Stimulated activated CD4-positive, alpha-beta T cell treated with anti-CD3 and anti-CD28 coated beads, Interleukin-1b, Interleukin-23, amount 100 ng/mL, for 24 hours (primary cell): ENCODE measurements at places on chromosomes 2 and 18.

- no peak for DNase-seq
Measured at GRCh38 chr2:218431878-218432277, 13.0 kb downstream of the VIL1 start.

DNA sequence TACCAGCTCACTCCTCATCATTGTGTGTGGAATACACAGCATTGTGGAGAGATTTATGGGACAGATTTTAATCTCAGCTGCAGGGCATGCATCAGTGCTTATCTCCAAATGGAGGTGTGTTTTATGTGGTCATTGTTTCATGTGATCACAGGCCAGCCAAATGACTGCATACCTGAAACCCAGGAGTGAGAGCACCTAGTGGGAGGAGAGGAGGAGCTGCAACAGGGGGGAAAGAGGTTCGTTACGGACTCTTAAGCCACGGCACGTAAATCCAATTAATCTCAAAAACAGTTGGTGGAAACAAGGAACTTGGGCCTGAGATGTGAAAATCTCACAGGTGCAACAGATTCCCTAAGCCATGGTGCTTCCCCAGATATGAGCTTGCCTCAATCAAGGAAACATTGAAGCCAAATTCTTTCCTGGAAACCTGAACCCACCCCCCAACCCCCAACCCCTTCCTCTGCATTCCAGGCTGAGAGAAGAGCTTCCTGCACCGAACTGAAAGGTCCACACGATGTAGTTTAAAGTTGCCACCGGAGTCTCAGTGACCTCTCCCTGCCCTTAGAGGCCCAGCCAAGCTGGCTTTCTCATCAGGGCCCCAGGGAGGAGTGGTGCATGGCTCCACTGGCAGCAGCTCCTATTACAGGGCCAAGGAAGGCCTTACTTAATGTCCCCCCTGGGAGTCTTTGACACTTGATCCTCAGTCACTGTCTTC, 167.4 kb downstream of the C1D start:
- DNase-seq, result no peak

GRCh38 chr18:53909668-53910067, 314.8 kb downstream of the MBD2 start:
- DNase-seq, result no peak

DNA sequence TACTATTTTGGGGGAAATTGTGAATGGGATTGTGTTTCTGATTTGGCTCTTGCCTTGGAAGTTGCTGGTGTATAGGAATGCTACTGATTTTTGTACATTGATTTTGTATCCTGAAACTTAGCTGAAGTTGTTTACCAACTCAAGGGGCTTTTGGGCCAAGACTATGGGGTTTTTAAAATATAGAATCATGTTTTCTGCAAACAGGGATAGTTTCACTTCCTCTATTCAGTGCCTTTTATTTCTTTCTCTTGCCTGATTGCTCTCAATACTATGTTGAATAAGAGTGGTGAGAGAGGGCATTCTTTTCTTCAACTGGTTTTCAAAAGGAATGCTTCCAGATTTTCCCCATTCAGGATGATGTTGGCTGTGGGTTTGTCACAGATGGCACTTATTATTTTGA, 1383.8 kb upstream of the ACVR2A start:
- no peak for DNase-seq

GRCh38 chr2:689237-689636, 12.0 kb upstream of the TMEM18 start:
- DNase-seq, result no peak

DNA sequence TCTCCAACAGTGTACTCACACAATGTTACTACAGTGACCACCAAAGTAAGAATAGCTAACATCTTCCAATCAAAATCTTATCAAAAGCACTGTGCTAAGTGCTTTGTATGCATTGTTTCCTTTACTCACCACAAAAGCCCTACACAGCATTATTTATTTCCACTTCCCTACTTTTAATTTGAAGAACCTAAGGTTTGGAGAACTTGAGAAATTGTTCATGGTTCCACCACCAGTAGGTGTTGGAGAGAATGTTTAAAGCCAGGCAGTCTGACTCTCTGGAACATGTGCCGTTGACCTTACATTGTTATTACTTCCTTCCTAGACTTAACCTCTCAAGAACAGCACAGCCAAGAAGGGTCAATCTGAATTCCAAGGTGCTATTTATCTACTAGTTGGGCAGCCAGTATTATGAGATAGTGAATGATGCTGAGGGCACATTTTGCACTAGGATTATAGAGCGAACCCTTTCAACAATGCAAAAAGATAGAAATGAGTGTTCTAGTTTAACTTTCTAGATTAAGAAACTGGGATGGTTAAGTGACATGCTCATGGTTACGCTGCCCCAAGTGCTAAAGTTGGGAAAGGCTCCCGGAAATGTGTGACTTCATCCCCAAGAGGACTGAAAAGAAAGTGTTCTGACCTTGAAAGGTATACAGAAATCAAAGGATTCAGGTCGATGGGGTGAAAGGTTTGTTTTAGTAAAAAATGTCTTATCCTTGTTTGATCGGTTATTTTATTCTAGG, 55.2 kb upstream of the FAM136A start:
- no peak for DNase-seq
